NCI-H2107 (cell line): ENCODE measurements at places on chromosomes 13 and 19.
A peak's percentile ranks its signal among the peaks of the same experiment; 100 is the strongest.

GRCh38 chr13:47426126-47426849 lies 529.4 kb upstream of the HTR2A start:
- no peak for DNase-seq

DNA sequence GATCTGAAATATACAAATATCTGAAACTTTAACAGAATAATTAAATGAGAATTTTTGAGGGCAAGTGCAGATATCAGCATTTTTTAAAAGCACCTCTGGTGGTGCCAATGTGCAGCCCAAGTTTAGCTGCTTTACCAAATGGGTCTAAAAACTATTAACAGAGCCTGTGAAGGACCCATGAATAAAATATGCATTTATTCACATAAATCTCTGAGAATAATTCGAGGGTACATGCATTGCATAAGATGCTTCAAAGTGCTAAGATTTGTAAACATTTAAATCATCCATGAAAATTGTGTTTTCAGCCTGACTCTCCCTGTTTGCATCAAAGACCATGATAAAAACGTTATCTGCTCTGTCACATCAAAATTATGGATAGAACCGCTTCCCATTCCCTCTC lies 47.1 kb upstream of the TNFSF11 start:
- DNase-seq = no peak

GRCh38 chr19:15418579-15419412 lies at the start of gene AKAP8L:
TSS of gene AKAP8L (minus strand) at chr19:15418988. CDS start at chr19:15418923, 65 bp downstream.
- DNase-seq = peak; percentile 95

- DNase-seq = no peak
Observed at GRCh38 chr13:43326100-43326499, 302.7 kb downstream of the DNAJC15 start.

DNA sequence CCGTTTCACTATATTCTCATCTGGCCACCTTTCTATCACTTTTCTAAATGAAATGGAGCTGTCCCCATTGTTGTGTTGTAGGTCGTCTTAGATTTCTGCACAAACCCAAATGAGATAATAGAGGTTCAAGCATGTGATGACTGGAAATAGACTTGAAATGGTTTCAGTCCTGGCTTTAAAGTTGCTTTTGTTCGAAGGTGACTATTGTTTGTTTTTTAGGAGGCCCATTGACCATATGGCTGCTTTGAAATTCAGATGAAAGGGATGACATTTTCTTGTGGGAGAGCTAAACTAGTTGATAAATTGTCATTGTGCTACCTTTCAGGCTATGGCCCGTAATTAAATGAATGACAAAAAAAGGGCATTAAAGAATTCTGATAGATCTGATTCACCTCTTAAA lies 583.7 kb downstream of the GPC6 start:
- DNase-seq = no peak

DNA sequence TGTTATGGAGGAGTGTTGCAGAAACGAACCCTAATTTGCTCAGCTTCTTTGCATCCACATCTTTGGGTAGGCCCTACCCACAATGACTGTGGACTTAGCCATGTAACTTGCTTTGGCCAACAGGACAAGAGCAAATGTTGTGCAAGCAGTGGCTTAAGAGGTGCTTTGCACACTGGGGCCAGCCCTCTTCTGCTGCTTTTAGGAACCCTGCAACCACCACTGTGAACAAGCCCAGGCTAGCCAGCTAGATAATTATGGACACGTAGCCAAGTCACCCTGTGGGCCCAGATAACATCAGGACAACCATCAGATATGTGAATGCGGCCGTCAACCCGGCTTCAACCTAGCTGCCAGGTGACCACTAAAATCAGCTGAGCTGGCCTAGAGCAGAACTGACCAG lies 17.1 kb downstream of the C19orf47 start:
- no peak for DNase-seq

DNA sequence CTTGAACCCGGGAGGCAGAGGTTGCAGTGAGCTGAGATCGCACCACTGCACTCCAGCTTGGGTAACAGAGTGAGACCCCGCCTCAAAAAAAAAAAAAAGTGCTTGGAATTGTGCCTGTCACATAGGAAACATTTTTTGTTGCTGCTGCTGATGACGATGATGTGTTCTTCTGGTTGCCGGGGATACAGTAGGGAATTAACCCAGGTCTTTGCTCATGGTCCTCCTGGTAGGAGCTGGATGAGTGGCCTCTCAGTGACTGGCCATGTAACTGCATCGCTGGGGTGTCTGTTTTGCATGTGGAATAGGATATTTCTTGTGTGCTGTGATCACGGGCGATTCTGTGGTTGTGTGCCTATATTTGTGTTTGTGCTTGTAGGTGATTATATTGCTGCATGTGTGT lies 4.7 kb upstream of the CNFN start:
- no peak for DNase-seq

DNA sequence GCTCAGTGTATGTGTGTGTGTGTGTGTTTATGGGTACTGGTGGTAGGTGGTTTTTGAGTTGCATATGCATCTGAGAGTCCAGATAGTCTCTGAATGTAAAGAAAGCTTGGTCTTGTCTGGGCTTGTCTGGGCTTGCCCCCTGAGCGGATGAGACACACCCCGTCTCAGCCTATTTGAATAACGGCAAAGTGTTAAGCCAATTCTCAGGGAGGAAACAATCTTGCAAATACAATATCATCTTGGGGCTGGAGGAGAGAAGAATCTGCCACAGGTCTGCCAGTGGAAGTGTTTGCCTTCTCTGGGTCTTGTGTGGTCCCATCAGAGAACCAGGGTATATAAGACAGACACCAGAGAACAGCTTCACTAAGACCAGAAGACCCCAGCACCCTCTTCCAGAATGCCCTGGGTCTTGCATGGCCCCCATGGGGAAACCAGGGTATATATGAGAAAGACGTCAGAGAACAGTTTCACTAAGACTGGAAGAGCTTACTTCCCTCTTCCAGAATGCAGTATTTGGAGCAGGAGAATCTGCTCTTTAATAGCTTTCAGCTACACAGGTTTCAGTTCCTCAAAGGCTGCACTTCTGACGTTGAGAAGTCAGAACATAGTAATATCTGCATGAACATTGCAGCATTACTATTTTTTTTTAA lies 13.3 kb downstream of the CD70 start:
- no peak for DNase-seq

DNA sequence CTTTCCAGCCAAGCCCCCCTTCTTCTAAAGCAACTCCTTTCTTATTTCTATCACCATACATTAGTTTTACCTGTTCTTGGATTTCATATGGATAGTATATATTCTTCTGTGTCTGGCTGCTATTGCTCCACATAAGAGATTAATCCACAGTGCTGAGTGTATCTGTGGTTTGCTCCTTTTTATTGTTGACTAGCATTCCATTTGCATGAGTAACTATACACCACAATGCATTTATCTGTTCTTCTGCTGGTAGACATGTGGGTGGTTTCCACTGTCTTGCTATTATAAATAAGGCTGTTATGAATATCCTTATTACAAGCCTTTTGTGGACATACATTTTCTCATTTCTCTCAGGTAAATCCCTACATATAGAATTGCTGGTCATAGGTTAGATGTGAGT lies 138.2 kb downstream of the SLC7A1 start:
- no peak for DNase-seq

GRCh38 chr19:4660993-4661392 lies 9.1 kb downstream of the MYDGF start:
- DNase-seq = no peak

DNA sequence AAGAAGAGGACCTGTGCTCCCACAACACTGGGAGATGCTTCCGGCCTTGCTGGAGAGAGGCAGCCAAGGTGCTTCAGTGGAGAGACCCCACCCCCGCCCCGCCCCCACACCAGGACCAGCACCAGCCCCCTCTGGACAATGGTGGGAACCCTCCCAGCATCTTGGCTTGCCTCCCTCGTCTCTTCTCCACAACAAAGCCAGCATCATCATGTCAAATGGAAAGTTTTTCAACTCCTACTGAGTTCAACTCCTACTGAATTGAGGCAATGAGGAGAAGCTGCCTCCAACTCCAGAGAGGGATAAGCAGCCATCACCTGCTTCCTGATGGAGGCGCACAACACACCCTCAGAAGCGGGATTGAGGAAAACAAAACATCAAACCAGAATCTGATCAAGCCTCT lies 12.8 kb downstream of the DEDD2 start:
- no peak for DNase-seq

- DNase-seq = no peak
Observed at GRCh38 chr19:38056646-38057045, 149.6 kb downstream of the SIPA1L3 start.

- DNase-seq = no peak
Observed at GRCh38 chr13:33340631-33341030, 55.1 kb upstream of the STARD13 start.

- DNase-seq = no peak
Observed at GRCh38 chr13:93953841-93954240, 525.6 kb downstream of the DCT start.

GRCh38 chr13:43785650-43786471 lies 911 bp downstream of the ENOX1 start:
- no peak for DNase-seq

GRCh38 chr19:19110410-19111135 lies 27.7 kb downstream of the TMEM161A start:
- DNase-seq = no peak

DNA sequence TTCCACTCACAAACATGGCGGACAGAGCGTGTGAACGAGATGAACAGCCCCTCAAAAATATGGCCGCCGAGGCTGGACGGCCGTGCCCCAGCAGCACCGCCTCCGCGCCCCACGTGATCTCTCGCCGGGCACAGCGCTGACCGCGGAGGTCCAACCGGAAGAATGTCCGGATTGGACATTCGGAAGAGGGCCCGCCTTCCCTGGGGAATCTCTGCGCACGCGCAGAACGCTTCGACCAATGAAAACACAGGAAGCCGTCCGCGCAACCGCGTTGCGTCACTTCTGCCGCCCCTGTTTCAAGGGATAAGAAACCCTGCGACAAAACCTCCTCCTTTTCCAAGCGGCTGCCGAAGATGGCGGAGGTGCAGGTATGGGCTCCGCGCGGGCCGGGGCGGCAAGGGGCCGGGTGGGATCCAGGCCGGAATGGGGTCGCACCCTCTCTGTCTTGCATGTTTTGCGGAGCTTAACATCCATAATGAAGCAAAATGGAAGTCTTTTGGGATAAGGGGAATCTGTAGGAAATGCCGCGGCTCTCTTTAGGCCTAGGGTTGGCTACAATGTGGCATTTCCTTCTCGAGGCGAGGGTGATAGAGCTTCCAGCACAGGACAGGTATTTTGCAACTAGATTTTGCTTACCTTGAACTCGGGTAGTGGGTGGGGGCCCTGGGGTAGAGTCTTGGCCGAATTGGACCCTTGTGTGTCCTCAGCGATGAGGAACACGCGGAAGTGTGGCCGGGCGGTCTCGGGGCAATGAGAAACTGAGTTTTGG lies at the start of gene RPL13A:
RPL13A (plus strand) TSS at position 332 of the 769 bp plus-strand sequence; CDS start at position 354, 22 bp downstream.
- peak; percentile 98 for DNase-seq

- DNase-seq = no peak
Observed at GRCh38 chr13:52130641-52131040, 1.8 kb upstream of the NEK5 start.
